ENCODE measurements at places on chromosomes 2 and 18. TPM values are rescaled to one million over a fixed set of nuclear protein-coding genes. Genes with fewer than 3 reads are reported as not detected.
A peak's percentile ranks its signal among the peaks of the same experiment; 100 is the strongest.

- no peak for DNase-seq
These were observed 14.3 kb upstream of the STAM2 start for GRCh38 chr2:152189622-152190495.

DNA sequence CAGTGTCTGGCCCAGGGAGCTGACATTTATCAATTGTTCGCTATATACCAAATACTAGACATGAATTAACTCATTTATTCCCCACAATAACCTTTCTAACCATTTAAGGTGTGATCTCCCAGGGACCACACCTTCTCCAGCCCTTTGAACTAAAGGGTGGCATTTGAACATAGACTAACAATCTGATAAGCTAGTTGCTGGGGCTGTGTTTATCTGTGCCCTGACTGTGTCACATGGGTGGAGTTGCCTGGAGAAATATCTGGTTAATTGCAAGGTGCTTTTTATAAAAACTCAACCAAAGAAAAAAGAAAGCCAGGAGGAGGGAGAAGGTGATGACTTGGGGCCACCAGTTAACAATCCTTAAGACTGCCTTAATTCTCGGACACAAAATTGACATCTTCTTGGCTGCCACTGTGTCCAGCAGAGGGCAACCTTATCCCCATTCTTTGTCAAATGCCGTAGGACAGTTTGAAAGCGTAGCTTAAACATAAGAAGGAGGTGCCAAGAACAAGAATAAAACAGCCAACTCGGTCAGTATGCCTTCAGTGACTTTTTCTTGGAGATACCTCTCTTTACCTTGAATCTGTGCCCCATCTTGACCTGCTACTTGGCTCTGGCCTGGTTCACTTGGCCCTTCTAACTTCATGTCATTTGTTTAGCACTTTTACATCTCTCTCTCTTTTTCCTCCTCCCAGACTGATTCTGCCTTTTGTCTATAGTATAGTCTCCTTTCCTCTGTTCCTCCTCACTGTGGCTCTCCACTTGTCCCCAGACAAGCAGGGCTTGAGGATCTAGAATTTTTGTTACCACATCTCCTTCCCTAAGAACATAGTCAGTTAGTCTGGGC is 183.4 kb downstream of the MYO3B start:
- peak; percentile 43 for DNase-seq

POTEI gene
- polyA plus RNA-seq, result not detected

DYNAP gene
- not detected for polyA plus RNA-seq

DNA sequence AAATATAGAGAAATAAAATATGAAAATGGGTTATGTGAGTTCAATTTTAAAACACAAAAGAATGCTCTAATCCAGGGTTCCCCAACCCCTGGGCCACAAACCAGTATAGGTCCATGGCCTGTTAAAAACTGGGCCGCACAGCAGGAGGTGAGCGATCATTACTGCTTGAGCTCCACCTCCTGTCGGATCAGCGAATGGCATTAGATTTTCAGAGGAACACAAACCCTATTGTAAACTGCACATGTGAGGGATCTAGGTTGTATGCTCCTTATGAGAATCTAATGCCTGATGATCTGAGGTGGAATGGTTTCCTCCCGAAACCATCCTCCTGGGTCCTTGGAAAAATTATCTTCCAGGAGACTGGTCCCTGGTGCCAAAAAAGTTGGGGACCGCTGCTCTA is 34.7 kb downstream of the TTR start:
- DNase-seq, result no peak

- DNase-seq, result no peak
These were observed 143.0 kb downstream of the RAD51AP2 start for GRCh38 chr2:17375262-17375661.

DNA sequence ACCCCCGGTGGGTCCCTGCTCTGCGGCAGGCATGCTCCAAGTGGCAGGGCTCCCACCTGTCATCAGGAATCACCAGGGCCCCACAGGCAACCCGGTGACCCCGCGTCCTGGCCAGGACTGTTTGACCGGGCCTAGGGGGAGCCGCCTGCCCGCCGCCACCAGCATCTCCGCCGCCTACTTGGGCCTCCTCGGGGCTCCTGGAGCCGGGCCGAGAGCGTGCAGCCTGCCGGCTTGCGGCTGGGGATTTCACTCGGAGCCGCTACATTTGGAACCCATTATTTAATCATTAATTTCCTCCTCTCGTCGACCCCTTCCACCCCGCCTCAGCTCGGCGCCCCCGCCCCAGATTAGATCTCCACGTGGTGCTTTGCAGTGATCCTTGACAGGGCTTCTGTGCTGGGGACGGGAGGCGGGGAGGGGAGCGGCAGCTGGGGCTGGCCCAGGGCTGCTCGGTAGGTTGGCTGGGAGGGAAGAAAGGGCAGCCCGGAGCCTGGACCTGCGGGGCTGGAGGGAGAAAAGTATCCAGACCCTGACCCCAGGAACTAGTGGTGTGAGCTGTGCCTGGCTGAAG is 295.4 kb downstream of the CYP26B1 start:
- no peak for DNase-seq

DNA sequence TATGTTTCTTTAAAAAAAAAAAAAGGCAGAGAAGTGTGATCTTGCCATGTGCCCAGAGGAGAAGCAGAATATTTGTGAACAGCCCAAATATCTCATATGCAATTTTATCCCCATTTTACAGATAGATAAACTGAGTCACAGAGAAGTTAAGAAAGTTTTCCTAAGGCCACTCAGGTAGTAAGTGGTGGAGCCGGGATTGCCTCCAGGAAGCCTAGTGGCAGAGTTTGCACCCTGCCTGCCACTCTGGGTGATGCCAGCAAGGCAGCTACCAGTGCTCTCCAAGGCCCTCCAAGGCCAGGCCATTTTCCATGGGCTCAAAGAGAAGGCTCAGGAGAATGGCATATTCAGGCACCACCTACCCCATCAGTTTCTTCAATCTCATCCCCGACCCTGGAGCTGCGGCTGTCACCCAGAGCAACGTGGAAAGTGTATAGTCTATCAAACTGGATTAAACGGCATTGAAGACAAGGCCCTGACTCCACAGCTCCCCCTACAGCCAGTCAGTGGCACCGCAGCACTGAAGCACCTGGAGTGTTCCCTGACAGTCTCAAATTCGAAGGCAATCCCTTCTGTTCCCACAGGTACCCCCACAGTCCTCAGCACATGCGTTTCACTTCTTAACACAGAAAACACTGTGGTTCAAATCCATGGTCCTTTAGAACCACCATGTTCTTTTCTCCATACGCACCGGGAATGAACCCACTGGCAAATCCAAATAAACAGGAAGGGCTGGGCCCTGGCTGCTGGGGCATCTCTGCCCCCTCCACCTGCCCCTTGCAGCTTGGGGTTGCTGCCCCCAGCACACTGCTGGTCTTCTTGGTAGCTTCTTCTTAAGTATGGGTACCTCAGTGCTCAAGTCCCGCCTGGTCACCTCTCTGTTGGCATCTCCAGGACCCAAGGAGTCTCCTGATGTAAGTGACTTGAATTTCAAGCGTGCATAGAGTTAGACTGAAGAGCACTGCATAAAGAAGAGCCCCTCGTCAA is 175.3 kb downstream of the INHBB start:
- no peak for DNase-seq

ABCG8 gene
- polyA plus RNA-seq, result not detected

DNA sequence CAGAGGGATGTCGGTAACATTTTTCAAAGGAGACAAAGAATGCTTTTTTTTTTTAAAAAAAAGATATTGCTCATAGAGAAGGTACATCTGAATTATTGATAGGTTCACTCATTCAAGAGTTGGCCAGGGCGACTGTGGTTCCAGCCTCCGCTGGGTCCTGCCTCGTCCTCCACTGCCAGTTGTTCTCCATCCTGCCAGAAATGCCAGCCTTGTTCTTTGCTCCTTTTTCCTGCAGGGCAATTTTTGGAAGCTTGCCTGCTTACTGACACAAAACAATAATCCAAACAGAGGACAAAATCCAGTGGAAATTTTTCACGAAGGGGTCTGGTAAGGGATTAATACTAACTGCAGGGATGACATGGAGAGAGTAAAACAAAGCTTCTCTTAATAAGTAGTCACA is 1113.0 kb downstream of the CBLN2 start:
- DNase-seq, result no peak

GRCh38 chr2:150389447-150389846 is 98.0 kb downstream of the RND3 start:
- DNase-seq, result no peak

- DNase-seq, result no peak
These were observed 66.8 kb upstream of the FZD7 start for GRCh38 chr2:201966691-201967438.

DNA sequence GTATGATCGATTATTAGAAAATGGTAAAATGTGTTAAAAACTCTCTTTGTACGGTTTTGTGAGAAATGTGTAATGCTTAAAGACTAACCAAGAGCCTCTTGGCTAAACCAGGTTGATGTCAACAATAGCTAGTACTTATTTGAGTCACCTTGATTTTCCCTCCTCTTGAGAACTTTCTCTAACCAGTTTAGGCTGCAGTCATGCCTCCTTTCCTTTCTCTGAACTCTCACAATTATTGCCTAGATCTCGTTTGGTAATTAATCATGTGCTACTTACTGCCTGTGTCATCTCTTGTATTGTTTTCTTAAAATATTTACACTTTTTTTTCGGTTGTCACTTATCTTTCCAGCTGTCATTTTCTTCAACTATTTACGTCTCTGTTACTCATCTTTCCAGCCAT is 1.1 kb upstream of the EPC2 start:
- no peak for DNase-seq

DNA sequence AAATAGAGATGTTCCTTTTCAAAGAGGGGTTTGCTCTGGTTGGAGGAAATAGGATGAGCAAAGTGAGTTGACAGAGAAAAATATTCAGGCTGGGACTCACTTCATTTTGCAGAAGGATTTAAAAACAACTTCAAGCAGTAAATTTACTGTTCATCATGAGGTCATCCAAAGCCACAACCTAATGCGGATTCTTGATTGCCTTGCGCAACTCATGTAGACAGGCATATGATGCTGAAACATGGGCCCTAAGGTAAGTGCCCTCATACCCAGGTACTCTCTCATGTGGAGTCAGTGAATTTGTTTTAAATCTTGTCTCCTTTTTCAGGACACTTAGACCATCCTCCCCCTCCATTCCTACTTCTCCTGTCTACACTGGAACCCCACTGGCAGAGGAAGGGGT is 51.9 kb upstream of the LYPD1 start:
- DNase-seq, result peak; percentile 17

DNA sequence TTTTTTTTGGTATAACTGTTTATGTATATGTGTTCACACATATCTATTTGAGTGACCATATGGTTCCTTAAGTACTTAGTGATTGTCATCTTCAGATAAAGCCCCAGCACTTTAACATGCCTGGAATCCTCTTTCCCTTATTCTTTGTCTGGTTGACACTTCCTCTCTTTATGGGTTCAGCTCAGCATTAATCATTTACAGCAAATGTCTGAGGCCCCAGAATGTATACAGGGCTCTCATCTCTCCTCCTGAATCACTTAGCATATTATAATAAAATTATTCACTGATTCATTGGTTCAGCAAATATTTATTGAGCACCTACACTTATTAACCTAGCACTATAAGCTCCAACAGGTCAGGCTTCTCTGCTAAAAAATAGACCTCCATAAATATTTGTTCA is 43.5 kb upstream of the CD28 start:
- DNase-seq, result no peak

C2orf80 gene
- polyA plus RNA-seq, result not detected

NR4A2 gene
- polyA plus RNA-seq, result 0.30 TPM

DNA sequence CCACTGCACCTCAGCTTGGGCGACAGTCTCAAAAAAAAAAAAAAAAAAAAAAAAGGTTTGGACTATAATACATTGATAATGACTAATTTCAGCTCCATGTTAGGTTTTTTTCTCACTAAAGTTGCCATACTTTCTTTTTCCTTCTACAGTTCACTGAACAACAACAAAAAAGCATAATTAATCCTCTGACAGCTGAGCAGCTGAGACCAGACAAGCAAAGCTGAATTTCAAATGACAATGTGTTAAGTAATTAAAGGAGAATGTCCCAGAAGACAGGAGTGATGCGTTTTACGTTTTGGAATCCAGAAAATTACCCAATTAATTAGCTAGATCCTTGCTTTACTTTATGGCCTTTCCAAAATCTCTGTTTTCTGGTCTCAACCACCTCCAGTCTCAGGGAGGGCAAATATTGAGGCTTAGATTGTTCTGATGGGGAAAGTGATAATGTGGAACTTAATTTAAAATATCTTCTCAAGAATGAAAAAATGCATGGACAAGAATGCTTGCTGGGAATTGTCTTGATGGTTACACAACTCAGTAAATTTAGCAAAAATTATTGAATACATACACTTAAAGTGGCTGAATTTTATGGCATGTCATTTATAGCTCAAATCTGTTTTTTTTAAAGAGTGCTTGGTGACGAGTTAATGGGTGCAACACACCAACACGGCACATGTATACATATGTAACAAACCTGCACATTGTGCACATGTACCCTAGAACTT is 17.4 kb upstream of the RMDN2 start:
- DNase-seq, result no peak
